ENCODE measurements at places on chromosomes 3 and 15.

DNA sequence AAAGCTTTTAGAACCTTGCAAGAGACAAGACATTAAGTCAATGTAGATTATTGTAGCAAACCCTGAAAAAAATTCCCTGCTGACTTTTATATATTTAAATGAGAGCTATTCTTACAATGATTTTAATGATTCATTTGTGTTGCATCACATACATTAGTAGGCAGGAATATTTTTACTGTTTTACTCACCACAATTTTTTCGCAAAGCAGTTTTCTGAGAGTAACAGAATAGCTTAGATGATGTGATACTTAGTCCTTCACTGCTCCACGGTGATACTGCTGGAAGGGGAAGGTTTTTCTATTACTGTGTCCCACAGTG, 43.9 kb upstream of the CLRN1 start:
- peak; percentile 54 for DNase-seq

DNA sequence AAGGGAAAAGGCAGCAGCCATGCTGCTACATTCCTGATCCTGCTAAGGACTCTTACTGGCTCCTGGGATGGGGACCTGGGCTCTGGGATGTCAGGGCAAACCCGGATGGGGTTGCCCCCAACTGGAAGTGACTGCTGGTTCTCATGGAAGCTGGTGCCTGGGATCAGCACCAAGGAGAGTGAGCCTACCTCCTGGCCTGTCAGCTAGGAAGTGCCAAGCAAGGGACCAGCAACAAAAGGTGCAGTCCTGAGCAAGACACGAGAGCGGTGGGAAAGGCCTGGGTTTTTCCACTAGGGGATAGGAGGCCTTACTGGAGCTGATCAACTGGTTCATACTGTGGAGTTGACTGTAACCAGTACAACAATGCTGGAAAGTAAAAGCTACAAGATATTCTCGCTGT, 47.9 kb upstream of the SYNM start:
- no peak for DNase-seq

DNA sequence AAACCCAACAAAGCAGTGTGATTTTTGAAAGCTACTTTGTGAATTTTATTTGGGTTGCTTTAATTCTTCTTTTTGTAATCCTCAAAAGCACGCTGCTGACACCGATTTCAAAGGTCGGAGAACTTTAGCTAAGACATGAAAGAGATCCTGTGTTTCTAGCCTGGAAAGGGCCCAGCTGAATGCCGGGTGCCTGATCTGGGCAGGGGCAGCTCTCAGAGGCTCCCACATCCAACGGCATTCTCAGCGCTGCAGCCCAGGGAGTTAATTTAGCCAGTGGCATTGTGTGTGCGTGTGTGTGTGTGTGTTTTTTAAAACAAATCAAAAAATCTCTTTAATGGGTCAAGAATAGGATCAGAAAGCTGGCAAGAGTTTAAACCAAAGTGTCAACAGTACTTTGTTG, 6.6 kb downstream of the RBP1 start:
- DNase-seq, result no peak

GRCh38 chr3:116614795-116615362, 94.7 kb upstream of the TUSC7 start:
- peak; percentile 1 for DNase-seq

- no peak for DNase-seq
These were observed 164.0 kb downstream of the PDCD6IP start for GRCh38 chr3:33962396-33962795.

DNA sequence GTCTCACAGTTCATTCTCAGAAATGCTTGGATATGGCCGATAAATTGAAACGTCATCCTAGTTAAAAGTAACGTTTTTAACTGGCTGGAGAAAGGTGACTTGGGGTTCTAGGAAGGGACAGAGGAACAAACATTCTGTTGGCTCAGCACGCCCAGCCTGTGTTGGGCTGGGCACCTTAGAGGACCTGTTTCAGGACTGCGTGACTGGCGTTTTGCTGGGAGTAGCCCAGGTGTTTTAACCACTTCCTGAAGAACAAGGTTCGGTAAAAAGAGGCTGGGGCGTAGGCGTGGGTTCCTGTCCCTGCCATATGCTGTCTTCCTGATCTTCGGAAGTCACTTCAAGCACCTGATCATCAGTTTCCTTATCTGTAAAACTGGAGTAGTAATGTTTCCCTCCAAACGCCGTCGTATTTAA, 1.1 kb upstream of the TLNRD1 start:
- DNase-seq, result no peak

DNA sequence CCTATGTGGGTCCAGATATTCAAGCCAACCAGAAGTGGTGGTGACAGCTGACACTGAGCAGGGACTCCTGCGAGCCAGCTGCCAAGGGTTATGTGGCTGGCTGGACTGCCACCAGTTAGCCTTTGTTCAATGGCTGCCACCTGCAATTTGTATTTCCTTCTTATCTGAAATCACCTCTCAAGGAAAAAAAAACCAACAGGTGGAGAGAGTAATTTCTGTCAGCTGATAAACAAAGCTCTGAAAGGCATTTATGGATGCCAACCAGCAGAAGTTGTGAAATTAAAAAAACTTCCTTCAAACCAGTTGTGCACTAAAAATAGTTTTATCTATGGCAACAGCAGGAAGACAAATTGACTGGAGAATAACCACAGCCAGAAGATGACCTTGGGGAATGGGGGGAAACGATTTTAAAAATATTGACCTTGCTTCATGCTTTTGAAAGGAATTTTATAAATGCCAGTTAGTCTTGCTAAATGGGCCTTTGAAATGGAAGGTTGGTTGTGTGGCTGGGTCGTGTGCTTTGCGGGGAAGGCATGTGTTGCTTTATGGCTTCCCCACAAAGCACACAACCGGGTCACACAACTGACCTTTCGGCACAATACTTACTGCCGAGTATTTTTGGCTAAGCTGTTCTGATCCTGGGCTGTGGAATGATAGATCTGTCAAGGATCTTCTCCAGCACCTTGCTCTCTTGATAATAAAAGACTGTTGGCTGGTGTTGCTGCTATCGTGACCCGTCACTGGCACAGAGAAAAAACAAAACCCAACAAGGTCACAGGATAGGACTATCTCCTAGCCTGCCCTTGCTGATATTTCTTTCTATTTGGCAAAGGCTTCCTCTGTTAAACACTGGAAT, 3.5 kb downstream of the MYZAP start:
- no peak for DNase-seq

DNA sequence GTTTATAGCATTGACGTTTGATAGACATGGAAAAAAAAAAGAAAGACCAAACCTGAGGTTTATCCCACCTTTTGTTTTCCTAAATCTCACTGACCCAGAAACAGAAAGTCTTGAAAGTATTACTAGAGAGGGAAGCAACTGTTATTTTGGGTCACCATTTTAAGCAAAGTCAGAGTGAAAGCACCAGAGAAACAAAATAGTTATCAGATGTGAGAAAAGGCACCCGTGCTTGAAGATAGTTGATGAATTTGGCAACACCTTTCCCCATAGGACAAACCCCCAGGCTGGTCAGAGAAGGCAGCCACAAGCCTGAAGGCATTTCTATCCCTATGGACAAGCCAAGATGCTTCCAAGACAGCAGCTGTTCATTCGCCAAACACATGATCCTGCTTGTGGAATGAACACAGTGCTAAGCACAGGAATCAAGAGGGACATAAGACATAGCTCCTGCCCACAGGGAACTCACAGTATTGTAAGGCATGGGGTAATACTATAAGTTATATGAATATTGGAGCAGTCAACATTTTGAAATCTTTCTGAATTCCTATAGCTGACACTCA, 170.9 kb downstream of the ERC2 start:
- DNase-seq, result no peak

DNA sequence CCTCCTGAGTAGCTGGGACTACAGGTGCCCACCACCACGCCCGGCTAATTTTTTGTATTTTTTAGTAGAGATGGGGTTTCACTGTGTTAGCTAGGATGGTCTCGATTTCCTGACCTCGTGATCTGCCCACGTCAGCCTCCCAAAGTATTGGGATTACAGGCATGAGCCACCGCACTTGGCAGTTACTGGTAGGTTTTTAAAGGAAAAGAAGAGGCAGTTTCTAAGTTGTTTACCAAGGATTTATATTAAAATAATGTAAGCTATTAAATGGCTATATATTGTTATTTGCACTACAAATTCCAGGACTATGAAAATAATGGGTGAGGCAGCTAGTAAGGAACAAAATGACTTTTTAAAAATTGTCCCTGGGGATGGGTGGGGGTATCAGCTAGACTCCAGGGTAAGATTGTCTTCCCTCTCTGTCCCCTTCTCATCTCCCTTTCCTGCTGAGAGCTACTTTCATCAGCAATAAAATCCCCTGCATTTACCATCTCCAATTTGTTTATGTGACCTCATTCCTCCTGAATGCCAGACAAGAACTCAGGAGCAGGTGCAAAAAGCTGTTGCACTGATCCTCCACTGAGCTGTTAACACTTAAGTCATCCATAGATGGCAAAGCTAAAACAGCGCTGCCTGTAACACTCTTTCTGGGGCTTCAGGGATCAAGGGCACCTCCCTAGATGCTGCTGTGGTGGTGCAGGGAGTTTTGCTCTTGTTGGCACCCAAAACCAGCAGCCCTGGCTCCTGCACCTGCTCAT, 165.2 kb downstream of the ZPLD1 start:
- no peak for DNase-seq

DNA sequence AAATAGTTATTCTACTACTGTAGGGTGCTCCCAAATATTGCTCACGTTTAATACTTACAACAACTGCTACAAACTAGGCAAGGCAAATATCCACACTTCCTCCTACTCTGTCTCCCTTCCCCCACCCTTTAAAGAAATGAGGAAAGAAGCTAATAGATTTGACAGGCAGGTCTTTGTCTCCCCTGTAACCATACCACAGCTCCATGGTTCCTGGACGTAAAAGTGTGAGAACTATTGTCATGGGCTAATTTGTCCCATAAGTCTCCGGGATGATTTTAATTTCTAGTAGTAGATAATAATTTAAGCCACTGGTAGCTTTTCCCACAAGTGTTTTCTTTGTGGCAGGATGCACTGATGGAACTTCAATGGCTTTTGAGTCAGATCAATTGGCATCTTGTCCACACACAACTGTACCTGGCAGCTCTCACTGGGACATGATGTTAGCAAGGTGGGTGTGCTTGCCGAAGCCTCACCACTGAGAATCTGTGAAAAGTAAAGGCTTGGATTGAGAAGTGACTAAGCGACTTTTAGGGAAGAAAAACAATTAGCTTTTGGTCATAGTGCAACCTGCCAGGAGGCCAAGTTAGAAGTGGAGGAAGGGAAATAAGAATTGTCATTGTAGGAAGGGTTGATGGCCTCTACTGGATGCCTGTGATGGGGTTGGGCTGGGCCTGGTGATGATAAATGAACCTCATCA, 1.4 kb upstream of the CPOX start:
- no peak for DNase-seq

DNA sequence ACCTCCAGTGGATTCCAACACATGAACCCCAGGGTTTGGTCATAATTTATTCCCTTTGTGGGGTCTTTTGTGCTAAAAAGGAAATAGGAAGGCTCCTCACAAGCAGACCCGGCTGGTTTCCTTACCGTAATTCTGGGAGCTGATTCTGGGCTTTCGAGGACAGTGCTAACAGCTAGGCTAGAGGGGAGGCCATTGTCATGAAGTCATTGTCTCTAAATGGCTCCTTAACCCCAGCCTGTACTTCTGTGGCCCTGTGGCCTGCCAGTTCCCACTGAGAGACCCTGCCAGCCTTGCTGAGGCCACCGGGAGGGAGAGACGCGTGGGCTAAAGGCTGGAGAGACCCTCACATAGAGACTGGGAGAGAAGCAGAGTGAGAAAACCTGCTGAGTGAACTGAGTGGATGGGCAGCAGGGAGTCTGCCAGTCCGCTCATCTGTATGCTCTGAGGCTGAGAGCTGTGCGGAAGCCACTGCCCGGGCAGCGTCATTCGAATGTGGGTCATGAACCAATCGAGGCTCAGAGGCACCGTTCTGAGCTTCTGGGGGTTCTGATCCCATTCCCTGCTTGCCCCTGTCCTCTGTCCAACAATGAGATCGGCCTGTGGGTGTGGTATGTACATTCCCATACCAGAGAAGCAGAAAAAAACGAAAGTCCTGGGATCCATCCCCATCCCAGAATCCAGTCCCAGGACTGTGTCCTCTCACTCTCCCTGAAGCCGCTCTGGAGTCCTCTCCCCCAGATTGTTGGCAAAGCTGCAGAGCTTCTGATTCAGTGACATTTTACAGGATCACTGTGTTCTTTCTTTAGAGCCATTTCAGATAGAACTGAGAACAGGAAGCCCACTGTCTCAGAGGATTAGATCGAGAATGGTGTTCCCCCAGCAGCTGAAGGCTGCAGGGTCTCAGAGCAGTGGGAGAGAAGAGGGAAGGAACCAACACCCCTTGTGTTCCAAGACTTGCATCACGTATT, 21.3 kb upstream of the DGKG start:
- no peak for DNase-seq

DNA sequence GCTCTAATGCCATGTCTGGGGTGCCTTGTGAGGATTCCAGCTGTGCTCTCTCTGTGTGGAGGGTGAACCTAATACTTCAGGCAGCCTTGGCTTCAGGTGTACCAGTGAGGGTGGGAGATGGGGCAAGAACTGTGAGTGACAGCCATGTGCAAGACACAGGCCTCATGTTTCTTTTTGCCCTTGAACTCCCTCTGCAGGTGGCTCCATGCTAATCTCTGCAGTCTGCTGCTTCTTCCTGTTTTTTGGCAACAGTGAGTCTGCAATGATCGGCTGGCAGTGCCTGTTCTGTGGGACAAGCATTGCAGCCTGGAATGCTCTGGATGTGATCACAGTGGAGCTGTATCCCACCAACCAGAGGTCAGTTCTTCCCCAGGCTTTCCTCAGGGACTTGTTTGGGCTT, 189.3 kb downstream of the SV2B start:
- DNase-seq, result no peak

GRCh38 chr3:183172051-183172639, 9.6 kb upstream of the LAMP3 start:
- DNase-seq, result no peak

- no peak for DNase-seq
These were observed 294.0 kb upstream of the SOX2 start for GRCh38 chr3:181417748-181418147.

- no peak for DNase-seq
These were observed 45.6 kb upstream of the ST3GAL6 start for GRCh38 chr3:98717584-98717983.

- DNase-seq, result no peak
These were observed 82.9 kb downstream of the ARRDC4 start for GRCh38 chr15:98043160-98044014.

DNA sequence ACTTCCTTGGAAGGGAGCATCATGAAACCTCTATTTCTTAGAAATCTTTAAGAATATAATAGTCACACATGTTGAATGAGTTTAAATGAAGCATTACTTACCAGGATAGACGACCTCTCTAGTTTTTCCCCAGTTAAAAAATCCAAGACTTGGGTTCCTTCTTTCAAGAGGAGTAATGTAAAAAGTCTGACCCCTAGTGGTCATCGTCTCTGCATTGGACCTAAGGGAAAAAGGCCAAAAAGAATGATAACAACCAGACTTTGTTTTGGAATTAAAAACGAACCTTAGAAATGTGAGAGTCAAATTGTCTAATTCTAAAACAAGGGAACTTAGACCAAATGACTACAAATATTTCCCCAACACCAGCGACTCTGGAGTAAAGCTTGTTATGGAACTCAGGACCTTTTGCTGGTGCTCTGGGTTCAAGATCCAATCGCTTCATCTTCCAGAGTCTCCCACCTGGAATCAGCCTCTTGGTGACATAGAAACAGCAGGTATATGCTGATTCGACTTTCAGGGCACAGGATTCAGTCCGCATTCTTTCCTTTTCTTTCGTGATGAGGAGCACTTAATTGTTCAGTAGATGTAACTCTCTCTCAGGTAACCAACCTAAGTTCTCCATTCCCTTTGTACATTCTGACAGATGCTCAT, 214.8 kb upstream of the TPRG1 start:
- peak; percentile 34 for DNase-seq
